ENCODE measurements at places on chromosomes 12 and 14.
A peak's percentile ranks its signal among the peaks of the same experiment; 100 is the strongest.

DNA sequence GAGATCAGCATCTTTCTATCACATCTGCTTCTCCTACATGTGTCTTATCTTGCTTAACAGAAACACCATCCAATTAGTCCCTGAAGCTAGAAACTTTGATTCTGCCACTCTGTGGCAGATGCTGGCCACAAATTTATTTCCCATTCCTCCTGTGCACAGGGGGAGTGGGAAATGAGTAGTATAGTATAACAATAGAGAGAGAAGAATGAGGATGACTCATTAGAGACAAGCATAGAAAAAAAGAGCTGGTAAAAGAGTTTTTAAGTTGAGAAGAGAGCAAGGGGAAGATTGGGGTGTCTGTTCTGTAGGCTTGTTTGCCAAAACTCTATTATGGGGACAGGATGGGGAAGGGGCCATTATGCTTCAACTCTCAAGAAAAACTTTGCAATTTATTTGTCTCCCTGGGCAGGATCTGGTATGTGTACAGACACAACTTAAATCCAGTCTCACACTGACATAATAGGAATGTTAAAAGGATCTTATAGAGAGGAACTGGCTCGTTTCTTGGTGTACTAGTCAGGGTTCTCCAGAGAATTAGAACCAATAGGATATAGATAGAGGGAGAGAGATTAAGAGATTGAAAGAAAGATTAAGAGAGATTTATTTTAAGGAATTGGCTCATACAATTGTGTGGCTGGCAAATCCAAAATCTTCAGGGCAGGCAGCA, 142.6 kb upstream of the CPSF6 start:
- no peak for DNase-seq

GRCh38 chr12:85580562-85581168, 255.5 kb downstream of the RASSF9 start:
- no peak for DNase-seq

GRCh38 chr14:45658226-45658916, 405.4 kb upstream of the MIS18BP1 start:
- no peak for DNase-seq

DNA sequence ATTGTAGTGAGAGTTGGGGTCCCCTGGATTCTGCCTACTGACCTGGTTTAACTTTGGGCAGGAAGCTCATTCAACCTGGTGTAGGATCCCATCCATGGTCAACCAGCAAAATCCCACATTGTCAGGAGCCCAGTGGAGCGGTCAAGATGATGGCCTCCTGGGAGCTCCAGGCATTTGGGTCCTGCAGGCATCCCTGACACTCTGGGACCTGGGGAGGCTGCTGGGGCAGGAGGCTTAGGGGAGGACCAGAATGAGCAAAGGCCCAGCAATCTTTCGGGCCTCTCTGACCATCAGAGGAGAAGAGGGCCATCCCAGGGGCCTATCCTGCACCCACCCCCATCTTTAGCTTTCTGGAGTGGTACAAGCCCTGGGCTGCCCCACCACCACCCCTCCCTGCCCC, 104.0 kb downstream of the PRMT8 start:
- peak; percentile 18 for DNase-seq

DNA sequence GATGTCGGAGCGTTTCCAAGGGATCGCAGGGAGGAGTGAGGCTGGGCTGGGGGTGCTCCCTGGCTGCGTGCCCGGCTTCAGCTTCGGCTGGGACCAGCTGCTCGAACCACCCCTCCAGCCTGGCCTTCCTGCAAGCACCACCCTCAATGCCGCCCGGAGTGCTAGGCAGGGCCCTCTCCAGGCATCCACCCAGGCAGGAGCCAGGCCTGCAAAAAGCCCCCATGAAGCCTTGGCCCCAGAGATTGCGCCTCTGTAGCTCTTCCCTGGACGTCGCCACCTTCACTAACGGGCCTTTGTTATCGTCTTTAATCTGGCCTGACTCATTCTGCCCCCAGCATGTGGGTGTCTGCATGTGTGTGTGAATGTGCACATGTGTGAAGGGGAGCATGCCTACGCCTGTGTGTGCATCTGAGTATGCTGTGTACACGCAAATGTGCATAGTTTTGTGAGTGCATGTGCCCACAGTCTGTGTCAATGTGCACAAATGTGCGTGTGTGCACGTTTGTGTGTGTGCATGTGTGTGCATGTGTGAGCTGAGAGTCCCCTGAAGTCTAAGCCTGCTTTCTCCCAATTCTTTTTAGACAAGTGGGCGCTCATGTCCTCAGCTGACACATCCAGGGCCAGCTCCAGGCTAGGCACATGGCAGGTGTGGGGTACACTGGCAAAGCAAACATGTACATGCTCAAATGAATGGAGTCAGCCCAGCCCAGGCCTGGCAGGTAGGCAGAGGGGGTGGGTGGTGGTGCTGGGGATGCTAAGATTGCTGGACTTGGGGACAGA, 195.4 kb upstream of the C14orf180 start:
- peak; percentile 59 for DNase-seq

GRCh38 chr12:120159509-120160237, 34.8 kb downstream of the GCN1 start:
- peak; percentile 52 for DNase-seq

DNA sequence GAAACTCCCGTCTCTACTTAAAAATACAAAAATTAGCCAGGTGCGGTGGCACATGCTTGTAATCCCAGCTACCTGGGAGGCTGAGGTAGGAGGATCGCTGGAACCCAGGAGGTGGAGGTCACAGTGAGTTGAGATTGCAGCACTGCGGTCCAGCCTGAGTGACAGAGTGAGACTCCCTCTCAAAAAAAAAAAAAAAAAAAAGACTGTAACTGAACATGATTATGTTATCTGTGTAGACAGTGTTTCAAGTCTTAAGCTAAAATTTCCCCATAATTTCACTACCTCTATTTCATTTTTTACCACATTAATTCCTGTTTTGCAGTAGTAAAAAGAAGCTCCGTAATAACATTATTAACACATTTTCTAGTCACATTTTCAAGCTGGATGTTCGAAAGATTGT, 5.4 kb downstream of the PLBD1 start:
- DNase-seq = no peak

DNA sequence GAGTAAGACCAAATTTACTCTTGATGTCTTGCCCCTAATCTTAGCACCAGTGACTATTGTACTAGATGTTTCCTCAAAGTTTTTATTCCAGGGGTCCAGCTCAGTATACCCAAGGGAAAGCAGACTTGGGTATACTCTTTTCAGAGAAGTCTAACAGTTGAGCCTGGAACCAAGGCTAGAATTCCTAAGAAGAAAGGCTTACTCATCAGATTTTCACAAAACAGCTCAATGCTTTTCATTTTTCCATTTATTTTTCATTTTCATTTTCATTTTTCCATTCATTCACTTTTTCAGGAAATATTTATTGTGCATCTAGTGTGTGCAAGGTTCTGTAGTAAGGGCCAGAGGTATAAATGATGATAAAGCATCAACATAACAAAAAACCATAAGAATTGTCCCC, 143.2 kb downstream of the PHLDA1 start:
- no peak for DNase-seq

DNA sequence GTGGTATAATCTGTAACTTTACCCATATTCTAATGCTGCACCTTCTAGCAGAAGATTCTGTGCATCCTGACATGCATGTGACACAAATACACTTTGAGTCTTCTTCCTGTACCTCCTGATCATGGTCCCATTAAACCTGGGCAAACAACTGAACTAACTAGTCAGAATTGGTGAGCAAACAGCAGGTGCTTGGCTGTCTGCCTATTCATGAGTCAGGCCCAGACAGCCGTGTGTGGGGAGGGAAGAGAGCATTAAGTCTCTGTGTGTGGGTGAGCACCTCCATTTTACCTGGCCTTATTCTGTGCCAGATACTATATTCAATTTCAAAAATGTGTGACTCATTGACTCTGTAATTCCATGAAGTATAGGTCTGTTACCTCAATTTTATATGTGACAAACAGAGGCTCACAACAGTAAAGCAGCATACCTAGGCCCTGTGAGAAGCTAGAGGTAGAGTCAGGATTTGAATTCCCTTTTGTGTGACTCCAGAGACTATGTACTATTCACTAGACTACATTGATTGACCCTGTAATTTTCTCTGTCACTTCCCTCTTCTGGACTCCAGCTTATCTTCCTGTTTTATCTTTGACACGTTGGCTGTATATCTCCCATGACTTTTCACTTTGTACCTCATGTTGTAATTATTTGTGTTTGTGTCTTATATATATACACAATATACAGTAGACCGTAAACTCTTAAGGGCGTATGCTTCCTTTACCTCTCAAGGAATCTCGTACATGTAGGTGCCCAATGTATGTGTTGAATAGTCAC, 32.2 kb downstream of the SUSD6 start:
- peak; percentile 55 for DNase-seq

- peak; percentile 98 for DNase-seq
These were observed at the start of gene ITGA5 for GRCh38 chr12:54419088-54419887. Gene ITGA5 (minus strand): TSS chr12:54419266. CDS start chr12:54419198, 68 bp downstream.

GRCh38 chr12:7948589-7949260, 12.7 kb upstream of the SLC2A3 start:
- no peak for DNase-seq

DNA sequence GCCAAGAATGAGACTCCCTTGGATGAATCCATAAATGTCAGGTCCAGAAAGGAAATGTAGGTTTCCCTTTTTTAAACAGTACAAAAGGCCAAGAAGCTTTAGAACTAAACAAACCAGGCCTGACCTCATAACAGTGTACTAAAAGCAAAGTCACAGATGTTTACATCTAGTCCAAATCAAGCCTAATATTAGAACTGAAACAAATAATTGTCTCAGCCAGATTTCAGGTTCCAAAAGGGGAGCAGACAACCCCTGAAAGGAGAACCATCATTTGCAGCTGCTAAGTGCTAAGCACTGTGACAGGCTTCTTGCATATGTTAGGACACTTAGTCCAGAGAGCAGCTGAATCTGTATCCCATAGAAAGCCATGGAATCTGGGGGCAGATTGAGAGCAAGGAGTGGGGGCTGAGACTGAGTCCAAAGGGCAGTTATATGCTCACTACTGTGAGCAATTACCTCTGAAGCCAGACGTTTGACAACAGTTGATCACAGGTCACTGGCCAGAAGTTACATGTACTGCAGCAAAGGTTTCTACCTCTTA, 90.1 kb downstream of the STXBP6 start:
- no peak for DNase-seq

DNA sequence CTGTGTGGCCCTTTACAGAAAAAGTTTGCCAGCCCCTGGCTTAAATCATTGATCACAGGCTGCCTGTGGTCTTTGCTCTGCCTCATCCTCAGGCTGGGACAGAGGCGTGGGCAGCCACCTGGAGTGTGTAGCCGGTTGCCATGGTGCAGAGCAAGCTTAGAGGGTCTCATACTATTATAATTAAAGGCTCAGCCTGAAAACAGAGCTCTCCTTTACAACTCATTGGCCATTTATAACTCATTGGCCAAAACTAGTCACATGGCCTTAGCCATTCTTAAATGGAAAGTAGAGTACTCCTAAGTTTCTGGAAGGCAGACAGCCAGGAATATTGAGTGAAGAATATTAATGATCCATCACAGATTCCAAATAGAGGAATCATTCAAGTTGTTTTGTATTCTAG, 3.0 kb downstream of the HSP90B1 start:
- DNase-seq = peak; percentile 76

DNA sequence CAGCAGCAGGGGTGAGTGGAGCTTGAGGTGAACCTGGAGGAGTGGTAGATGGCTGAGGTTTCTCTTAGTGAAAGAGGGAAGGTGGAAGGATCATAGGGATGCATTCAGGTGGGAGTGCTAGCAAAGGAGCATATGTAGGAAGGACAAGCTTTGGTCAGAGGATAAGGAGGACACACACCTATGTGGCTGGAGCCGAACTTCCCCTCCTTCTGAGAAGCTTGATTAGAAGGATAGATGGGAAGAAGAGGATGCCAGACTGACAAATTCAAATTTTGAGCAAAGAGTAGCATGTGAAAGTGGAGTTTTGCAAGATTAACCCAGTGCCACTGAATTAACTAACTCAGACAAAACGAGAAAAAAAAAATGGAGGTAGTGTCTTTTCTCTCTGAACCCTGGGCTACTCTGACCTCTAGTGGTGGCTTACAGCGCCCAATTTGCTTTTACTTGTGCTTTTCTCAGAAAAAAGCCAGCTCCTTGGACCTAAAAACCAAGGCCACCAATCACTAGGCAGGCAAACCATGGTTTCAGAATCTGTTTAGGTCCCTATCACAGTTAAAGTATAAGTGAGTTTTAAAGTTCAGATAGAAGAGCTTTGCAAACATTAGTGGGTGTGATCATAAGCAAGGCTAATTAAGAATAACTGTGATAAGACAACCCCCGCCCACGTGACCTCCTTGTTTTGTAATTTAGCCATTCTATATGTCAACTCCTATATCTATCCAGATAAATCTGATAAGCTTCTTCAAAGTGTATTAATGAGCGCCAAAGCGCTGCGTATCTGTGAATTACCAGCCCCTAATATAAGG, 15.5 kb downstream of the EMP1 start:
- DNase-seq = no peak

DNA sequence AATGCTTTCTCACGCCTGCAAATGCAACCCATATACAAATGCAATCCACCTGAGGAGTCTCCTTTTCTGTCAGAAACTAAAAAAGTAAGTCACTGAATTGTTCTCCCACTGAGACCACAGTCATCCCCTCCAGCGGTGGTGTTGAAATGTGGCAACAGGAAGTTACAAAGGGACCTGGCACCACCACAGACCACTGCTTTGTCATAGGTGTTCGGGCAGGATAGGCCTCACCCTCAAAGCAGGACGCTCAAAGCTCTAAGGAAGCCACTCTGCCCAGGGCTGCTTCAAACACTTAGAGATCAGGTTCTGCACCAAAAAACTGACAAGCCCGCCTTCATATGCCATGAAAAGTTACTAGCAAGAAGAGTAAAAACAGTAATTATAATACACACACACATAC, 11.3 kb downstream of the PHLDA1 start:
- DNase-seq = peak; percentile 43

DNA sequence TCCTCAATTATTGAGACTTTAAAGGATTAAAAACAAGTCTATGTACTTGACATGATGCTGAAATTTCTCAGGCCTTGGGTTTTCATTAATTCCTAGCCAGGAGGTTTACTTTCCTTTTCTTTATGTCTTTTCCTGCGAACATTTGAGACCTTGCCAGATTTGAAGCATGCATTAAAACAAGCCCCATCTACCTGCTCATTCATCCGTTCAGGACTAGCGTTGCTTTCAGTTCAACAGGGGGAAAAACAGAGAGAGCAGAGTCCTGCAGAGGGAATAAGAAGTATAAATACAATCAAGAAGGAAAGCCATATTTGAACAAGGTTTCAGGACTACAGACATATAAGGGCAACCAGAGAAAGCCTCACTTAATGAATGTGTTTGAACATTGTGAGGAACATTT, 542.4 kb downstream of the DIO2 start:
- DNase-seq = no peak

- DNase-seq = no peak
These were observed 88.5 kb downstream of the GXYLT1 start for GRCh38 chr12:42056130-42056529.

GRCh38 chr14:32330351-32331111, 1.4 kb downstream of the AKAP6 start:
- DNase-seq = no peak

- DNase-seq = no peak
These were observed 5.9 kb downstream of the SPTLC2 start for GRCh38 chr14:77610553-77610952.

GRCh38 chr12:96386794-96387193, 13.4 kb downstream of the CDK17 start:
- no peak for DNase-seq

Measured in osteoblast (primary cell).